Fibroblast of gingiva (primary cell): ENCODE measurements at places on chromosomes 4 and X.

DNA sequence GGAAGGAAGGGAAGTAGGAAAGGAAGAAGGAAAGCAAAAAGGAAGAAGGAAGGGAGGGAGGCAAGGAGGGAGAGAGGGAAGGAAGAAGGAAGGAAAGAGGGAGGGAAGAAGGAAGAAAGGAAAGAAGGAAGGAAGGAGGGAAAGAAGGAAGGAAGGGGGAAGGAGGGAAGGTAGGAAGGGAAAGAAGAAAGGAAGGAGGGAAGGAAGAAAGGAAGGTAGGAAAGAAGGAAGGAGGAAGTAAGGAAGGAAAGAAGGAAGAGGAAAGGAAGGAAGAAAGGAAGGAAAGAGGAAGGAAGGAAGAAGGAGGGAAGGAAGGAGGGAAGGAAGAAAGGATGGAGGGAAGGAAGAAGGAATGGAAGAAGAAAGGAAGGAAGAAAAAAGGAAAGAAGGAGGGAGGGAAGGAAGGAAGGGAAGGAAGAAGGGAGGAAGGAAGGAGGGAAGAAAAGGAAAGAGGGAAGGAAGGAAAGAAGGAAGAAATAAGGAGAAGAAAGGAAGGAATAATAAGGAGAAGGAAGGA lies 18.6 kb upstream of the SCML1 start:
- no peak for DNase-seq

- peak; percentile 20 for DNase-seq
Measured at GRCh38 chr4:105147553-105148161, 981 bp downstream of the TET2 start.

DNA sequence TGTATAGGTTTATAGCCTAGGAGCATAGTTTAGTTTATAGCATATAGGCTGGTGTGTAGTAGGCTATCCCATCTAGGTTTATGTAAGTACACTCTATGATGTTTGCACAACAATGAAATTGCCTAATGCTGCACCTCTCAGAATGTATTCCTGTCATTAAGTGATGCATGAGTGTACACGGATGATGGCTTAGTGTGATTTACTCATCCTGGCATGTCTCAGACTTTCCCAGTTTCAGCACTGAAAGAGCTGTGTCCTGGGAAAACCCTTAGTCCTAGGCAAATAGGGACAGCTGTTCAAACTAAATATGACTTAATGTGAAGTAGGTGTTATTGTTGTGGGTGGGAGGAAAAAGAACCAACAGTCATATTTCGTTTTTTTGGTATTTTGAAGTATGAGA lies 264.9 kb upstream of the MAGEB18 start:
- peak; percentile 2 for DNase-seq

- DNase-seq = no peak
Measured at GRCh38 chr4:152983774-152984411, 47.8 kb downstream of the FHDC1 start.

DNA sequence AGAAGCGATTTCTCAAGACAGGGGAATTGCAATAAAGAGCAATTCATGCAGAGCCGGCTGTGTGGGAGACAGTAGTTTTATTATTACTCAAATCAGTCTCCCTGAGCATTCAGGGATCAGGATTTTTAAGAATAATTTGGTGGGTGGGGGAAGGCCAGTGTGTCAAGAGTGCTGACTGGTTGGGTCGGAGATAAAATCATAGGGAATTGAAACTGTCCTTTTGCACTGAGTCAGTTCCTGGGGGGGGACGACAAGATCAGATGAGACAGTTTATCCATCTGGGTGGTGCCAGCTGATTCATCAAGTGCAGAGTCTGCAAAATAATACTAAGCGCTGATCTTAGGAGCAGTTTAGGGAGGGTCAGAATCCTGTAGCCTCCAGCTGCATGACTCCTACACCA lies 502.4 kb downstream of the NLGN4X start:
- DNase-seq = no peak

DNA sequence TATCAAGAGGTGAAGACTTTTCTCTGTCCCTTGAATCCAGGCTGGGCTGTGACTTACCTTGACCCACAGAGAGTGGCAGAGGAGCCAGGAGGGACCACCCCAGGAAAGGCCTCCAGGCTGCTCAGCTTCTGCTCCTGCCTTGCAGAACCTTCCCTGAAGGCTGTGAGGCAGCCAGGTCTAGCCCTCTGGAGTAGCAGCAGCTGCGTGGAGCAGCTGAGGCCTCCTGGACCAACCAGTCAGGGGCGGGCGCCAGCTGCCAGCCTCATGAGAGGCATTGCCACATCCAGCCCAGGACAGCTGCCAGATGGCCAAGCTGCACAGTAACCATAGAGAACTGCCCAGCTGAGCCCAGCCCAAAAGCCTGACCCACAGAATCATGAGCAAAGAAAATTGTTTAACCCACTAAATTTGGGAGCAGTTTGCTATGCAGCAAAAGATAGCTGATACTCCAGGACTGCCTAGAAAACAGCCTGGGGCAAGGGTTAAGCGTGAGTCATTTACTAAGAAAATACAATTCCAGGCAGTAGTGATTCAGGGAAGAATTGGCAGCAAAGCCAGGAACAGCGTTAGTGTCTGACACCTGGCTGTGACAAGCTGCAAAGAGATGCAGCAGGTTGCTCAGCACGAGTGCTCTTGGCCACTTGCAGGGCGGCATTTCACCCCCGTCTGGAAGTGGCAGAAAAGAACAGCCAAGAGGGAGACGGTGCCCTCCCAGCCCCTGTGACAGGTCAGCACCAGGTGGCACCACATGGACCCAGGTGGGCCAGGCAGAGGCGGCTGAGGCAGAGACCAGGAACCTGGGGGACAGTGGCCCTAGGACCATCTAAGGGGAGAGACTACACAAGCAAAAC lies 14.7 kb upstream of the PDE6B start:
- DNase-seq = peak; percentile 79

DNA sequence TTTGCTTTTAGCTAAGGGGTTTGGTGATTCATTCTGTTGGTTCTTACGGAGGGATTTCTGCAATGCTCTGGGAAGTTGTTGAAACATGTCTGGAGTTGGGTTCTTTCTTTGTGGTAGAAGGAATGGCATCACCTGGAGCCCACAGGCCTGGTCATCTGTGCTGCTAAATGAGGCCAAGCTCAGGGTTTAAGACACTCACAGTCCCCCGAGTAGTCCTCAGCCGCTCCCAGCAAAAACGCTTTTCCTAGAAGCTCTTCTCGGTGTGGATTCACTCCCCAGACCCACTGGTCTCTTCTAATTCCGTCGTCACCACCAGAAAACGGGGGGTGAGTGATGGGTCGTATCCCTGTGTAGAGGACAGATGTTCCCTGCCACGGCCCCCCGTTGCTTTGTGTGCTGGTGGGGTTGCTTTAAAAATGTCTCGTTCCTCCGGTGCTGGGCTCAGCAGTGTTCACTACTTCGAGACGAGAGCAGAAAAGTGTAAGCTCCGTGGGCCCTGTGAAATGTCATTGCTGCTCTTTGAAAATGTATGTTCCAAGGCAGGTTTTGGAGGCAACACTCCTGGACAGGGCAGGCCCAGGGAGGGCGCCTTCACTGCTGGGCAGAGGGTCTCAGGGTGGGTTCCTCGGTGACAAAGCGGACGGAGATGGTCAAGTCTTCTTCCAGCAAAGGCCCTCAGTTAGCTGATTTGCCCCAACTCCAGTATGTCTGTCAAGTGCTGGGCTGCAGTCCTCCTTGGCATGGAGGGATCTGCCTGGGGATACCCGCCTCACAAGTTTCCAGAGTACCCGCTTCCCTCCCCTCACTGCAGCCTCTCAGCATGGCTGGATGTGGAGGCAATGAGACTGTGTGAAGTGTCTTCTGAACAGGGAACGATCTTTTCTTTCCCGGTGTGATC lies 37.3 kb downstream of the PSAPL1 start:
- no peak for DNase-seq

DNA sequence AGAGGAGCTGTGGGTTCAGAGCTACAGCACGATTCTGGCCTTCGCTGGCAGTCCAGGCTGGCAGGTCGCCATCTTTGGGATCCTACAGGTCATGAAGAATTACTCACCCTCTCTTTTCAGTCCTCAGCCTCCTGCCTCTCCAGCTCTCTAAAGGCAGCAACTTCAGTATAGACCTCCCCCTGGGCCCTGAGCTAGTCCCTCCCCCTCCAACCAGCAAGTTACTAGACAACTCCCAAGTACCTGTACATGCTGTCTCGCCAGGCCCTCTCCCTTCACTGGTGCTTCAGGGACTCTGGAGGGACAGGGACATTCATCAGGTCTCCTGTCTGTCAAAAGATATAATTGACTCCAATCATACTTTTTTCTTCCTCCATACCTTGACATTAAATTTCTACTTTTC lies at the start of gene GPR119:
Gene GPR119 (minus strand): TSS at position 155 of the 400 bp plus-strand sequence. CDS start 227 bp downstream, outside the sequence.
- no peak for DNase-seq

- no peak for DNase-seq
Measured at GRCh38 chr4:182604161-182604622, 313.0 kb downstream of the DCTD start.

DNA sequence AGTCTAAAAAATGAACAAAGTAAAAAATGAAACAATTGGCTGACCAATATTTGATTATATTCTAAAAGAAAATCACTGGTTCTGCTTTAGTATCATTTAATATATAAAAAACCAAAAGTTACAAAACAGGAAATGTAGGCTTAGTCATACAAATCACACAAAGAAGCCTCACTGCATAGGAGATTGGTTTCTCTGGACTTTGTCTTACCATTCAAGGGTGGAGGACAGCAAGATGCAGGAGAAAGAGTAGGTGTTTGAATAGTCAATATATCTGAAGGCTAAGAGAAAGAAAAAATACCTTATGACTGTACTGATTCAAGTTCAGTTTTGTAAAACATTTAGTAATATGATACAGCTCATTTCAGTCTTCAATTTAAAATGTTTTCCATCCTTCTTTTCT lies 28.6 kb upstream of the TAF9B start:
- no peak for DNase-seq

- DNase-seq = no peak
Measured at GRCh38 chr4:6331468-6331867, 61.8 kb downstream of the WFS1 start.

- DNase-seq = no peak
Measured at GRCh38 chr4:82429728-82430192, 502 bp downstream of the HNRNPDL start.

- DNase-seq = no peak
Measured at GRCh38 chrX:52585892-52586291, 68.8 kb downstream of the SSX7 start.

GRCh38 chr4:24211856-24212255 lies 322.0 kb upstream of the PPARGC1A start:
- DNase-seq = peak; percentile 41

GRCh38 chrX:94053575-94053974 lies 379.6 kb downstream of the FAM133A start:
- no peak for DNase-seq

GRCh38 chrX:11781133-11781532 lies 23.1 kb downstream of the MSL3 start:
- no peak for DNase-seq

DNA sequence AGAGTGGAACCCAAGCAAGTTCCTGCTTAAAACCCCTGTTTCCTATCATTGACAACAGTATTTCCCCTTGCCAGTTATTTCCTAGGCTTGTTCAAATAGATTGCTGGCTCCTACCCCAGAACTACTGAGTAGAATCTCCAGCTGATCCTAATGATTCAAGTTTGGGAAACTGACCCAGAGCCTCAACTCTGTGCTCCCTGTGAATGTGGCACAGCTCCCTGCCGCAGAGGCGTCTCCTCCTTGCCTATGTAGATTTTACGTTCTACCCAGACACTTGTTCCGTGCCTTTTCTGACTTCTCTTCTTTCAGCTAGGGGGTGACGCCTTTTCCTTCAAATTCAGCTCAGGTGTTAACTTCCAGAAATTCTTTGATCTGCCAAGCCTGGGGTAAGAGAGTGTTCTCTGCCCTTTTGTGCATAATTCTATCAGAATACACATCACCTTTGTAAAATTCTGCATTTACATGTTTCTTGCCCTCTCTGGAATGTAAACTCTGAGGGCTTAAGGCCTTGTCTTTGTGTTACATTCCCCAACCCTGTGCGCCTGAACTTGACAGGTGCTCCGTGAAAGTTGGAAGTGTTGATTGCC lies 4.4 kb downstream of the LSM6 start:
- no peak for DNase-seq

DNA sequence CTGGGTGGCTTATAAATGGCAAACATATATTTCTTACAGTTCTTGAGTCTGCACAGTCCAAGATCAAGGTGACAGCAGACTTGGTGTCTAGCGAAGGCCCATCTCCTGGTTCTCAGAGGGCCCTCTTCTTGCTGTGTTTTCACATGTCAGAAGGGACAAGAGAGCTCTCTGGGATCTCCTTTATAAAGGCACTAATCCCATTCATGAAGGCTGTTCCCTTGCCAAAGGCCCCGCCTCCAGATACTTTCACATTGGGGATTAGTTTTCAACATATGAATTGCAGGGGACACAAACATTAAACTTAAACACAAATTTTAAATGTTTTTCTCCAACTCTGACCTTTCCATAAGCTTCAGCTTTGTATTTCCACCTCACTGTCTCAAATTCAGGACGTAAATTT lies 1135.0 kb upstream of the TENM3 start:
- DNase-seq = no peak

- DNase-seq = no peak
Measured at GRCh38 chrX:105876658-105877057, 54.3 kb downstream of the NRK start.

DNA sequence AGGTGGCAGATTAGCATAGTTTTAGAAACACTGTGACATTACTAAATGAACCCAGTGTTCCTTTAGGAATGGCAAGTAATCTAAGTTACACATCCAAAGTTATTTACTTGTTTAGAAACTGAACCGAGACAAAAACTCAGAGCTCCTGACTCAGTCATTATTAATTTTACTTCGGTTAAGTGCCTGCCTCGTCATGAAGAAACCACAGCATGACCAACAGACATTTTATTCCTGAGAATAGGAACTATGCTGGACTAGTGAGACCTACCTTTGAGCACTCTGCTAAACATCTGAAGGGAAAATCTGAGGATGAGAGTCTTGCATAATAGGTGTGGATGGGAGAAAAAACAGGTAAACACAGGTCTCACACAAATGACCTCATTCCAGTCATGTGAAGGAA lies 2.5 kb downstream of the BEX1 start:
- DNase-seq = no peak

- no peak for DNase-seq
Measured at GRCh38 chr4:2848449-2848848, 4.8 kb downstream of the ADD1 start.

- peak; percentile 92 for DNase-seq
Measured at GRCh38 chr4:122666527-122667245, 45.8 kb upstream of the IL21 start.

- DNase-seq = no peak
Measured at GRCh38 chrX:2371026-2371711, 129.6 kb downstream of the DHRSX start.

- no peak for DNase-seq
Measured at GRCh38 chr4:118285931-118286330, 66.9 kb downstream of the PRSS12 start.

GRCh38 chrX:63350465-63350877 lies 661 bp downstream of the SPIN4 start:
- peak; percentile 1 for DNase-seq

- no peak for DNase-seq
Measured at GRCh38 chr4:124266721-124267120, 445.8 kb downstream of the ANKRD50 start.

GRCh38 chrX:48667509-48667908 lies 16.1 kb upstream of the WAS start:
- no peak for DNase-seq

- no peak for DNase-seq
Measured at GRCh38 chr4:87044511-87045233, 109.9 kb downstream of the AFF1 start.
